ENCODE measurements at places on chromosomes 12 and 14.

GRCh38 chr14:98984027-98984718 is 287.8 kb downstream of the BCL11B start:
- DNase-seq, result no peak

- DNase-seq, result no peak
Observed at GRCh38 chr12:5213990-5214389, 170.3 kb downstream of the KCNA5 start.

GRCh38 chr12:28575593-28576205 is 385.4 kb downstream of the CCDC91 start:
- DNase-seq, result no peak

GRCh38 chr12:24822121-24822899 is 126.6 kb downstream of the BCAT1 start:
- peak; percentile 84 for DNase-seq

DNA sequence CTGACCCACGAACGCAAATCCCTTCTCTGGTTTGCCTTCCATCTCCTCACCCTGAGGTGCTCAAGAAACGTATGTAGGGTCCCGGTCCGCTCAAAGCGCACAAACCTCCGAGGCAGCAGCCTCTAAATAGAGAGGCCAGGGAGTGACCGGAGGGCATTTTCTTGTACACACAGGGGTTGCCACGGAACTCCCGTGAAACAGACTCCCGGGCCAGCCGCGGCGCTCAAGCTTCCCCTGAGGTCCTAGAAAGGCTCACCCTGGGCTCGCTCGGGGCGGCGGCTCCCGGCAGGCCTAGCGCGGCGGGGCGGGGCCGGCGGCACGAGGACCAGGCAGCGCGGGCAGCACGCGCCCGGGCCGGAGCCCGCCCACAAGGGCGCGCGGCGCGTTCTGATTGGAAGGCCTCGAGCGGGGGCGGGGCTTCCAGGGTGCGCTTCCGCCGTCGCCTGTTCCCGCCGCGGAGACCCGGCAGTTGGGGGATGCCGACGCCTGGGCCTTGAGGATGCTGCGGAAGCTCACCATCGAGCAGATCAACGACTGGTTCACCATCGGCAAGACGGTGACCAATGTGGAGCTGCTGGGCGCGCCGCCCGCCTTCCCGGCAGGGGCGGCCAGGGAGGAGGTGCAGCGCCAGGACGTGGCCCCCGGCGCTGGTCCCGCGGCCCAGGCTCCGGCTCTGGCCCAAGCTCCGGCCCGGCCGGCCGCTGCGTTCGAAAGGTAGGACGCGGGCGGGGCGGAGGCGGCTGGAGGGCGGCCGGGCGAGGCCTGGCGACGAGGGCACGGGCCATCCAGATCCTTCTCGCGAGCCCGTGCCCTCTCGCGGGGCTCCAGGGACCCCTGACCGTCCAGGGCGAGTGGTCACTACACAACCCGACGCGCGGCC is at the start of gene TDRD9:
Gene TDRD9 (plus strand): TSS at position 446 of the 880 bp plus-strand sequence. CDS start 54 bp downstream, at position 500.
- DNase-seq, result no peak

DNA sequence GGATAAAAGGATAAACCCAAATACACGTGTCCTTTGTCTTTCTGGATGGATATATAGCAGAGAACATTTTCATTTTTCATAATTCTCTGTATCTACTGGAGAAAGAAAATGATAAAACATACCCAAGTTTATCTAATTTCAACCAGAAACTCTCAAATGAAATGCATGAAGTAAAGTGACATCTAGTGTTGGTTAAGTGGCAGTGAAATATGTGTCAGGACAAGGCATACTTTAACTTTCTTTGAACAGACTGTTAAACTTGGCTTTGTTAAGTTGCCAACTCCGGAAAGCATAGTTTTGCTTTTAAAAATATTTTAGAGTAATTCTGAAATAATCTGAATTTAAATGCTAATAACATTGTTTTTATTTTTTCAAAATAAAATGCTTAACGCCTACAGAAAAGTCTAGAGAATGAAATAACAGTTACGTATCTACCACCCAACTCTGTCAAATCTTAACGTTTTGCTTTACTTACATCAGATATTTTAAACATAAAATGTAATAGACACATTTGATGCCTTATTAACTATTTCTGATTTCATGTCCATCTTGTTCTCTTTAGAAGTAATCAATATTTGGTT is 25.2 kb upstream of the NTN4 start:
- DNase-seq, result peak; percentile 45

DNA sequence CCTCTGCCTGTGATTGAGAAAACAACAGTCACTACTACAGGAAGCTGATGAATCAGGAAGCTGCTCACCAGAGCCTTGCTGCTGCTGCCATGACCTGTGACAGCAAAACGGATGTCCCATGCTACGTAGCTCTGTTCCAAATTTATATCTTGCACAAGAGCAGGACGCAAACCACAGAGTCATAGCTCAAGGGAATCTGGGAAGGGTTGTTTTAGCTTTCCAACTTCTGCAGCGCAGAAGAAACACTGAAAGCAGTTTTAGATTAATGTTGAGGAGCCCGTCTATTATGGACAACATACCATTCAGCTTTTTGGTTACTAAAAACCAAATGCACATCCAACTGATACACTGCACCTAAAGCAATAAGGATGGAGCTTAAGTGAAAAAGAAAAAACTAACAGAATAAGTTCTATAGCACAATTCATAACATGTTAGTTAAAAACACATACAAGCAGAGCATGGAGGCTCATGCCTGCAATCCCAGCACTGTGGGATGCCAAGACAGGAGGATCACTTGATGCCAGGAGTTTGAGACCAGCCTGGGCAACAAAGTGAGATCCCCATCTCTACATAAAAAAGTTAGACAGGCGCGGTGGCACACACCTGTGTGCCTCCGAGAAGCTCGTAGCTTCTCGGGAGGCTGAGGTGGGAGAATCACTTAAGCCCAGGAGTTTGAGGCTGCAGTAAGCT is 1.7 kb upstream of the ANKRD33 start:
- DNase-seq, result peak; percentile 92

- no peak for DNase-seq
Observed at GRCh38 chr14:55374771-55375170, 36.9 kb downstream of the ATG14 start.

DNA sequence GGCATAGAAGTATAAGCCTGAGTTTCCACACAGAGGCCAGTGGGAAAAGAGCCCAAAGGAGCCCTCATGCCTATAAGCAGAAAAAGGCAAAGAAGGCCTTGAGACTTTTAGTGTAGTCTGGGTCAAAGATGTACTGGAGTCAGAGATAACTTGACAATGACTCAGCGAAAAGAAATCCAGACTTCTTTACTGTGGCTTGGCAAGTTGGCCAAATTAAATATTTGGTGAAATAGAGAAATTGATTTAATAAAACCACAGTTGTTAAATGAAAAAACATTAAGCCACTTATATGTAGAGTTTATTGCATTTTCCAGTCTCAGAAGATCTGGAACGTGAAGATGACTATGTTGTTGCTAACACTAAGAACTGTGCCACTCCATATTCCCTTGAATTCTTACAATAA is 105.1 kb downstream of the TMTC3 start:
- peak; percentile 95 for DNase-seq

DNA sequence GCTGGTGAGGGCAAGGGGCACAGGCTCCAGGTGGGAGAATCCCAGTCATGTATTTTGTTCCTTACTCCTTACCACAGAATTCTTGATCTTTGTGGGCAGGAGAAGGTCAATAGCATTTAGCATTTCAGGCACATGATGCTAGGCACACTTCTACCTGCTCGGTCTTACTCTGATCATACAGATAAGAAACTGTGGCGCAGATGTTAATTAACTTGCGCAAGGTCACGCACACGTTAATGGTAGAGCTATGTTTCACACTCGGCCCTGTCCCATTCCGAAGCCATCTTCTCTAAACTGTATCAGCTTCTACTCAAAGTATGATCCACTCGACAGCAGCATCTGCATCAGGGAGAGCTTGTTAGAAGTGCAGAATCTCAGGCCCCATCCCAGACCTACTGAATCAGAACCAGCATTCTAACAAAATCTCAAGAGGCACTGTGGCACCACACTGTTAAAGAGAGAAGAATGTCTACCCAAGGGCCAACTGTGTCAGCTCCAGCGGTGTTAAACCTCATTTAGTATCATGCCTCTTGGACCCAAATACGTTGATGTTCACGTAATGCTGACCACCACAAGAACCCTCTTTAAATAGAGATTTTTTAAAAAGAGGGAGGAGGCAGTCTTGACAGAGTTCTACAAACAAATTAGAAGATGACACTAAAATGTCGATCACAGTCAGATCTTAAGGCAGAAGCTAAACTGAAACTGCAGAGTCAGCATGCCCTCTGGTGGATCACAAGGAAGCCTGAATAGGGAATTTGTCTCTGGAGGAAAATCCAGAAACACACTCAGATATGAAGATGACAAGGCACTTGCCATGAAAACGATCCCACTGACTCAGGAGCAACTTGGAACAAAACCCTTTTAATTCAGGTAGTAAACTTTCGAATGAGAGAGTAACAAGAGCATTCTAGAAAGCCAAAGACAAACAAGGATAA is 7.3 kb downstream of the STXBP6 start:
- DNase-seq, result peak; percentile 68

GRCh38 chr14:102941419-102942011 is 19.1 kb downstream of the AMN start:
- no peak for DNase-seq

- peak; percentile 55 for DNase-seq
Observed at GRCh38 chr12:48000878-48001504, 3.3 kb downstream of the COL2A1 start.

GRCh38 chr12:40192704-40193255 is 32.0 kb upstream of the LRRK2 start:
- DNase-seq, result no peak

- DNase-seq, result peak; percentile 37
Observed at GRCh38 chr14:64760146-64760755, 56.0 kb downstream of the PLEKHG3 start.

DNA sequence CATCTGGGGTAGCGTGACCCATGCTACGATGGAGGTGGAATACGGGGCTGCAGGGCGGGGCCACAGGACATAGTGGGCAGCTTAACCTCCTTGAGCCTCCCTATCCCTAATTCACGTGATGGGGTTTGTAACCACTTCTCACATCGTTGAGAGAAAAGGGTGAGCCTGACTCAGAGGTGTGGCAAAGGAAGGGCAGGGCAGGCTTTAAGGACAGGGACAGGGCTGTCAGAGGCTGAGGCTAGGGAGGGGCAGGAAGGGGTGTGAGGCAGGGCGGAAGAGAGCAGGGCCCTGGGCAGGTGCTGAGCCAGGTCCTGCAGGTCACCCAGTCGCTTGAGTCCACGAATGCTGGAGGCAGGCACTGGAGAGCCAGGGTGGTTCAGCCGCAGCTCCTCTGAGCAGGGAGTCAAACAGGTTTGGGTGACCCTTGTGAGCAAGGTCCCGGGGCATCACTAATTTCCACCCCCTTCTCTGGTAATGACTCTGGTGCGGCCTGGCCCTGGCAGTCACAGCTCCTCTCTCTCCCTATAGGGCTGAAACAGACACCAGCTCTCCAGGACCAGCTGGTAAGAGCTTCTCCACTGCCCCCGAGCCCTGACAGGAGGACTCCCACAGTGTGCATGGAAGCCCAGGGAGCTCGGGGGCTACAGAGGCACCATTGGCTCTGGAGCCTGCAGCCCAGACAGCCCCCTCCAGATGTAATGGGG is 7.5 kb upstream of the AQP2 start:
- no peak for DNase-seq

GRCh38 chr14:57970175-57970574 is 104.3 kb upstream of the SLC35F4 start:
- DNase-seq, result no peak

GRCh38 chr12:42982828-42983227 is 393.3 kb upstream of the PRICKLE1 start:
- DNase-seq, result peak; percentile 40

DNA sequence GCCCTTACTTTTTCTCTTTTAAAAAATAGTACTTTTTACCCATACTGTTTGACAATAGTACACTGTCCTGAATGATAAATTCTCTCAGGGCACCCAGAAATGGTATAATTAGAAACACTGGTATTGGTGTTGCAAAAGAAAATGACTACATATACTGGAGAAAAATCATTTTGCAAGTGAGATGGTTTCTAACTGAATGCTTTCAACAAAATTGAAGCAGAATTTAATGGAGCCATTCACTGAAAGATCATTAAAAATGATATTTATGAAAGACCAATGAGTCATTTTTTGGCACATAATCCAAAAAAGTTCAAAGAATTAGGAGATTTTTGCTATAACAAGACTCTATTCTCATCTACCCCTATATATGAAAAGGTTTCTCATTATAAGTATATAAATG is 68.8 kb downstream of the TMTC1 start:
- no peak for DNase-seq

- peak; percentile 40 for DNase-seq
Observed at GRCh38 chr12:47736877-47737676, 11.8 kb upstream of the ENDOU start.

DNA sequence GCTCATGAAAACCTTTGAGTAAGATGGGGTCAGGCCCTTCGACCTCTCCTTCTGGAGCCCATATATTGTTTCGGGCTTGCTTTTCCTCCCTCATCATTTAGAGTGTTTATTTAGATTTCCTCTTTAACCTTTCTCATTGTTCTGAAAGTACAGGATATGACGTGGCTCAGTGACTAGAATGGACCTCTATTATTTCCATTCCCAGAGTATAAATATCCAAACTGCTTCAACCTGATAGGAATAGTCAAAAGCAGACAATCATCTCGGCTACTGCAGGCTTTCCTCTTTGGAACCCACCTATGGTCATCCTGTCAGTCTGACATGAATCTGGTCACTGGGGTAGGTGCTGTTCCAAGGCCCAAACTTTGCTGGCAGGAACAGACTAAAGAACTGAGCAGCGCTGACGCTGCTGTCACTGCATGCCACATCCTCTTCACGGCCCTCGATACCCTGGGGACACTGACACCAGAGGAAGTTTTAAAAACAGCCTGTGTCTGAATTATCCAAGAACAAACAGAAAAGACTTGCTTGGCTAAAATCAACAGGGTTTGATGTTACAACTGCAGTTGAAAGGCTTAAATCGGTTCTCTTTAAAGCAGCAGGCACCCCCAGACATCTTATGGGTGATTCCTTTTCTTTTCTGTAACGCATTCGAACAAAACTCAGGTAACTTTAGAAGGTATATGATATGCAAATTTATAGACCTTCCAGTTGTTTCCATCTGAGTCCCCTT is 5.0 kb upstream of the DDX47 start:
- no peak for DNase-seq

- DNase-seq, result no peak
Observed at GRCh38 chr12:95460105-95460504, 13.8 kb upstream of the METAP2 start.

DNA sequence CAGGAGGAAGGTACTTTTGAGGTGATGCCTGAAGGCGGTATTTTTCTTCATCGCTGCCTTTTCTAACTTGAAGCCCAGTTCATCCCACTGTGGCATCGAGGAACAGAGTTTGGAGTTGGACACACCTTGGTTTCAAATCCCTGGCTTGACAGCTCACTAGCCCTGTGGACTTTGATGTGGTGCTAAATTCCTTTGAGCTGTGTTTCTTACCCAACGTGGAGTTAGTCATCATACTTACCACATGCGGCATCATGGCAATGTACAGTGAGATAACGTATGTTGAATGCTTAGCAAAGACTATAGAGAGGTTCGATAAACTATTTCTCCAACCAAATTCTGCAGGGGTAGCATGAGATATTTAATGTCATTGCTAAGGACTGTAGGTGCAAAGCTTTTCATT is 3.4 kb downstream of the PLEKHG3 start:
- peak; percentile 91 for DNase-seq

GRCh38 chr12:79414252-79414651 is 276.5 kb downstream of the PAWR start:
- no peak for DNase-seq
